ENCODE measurements at places on chromosomes 2 and 18. TPM values are rescaled to one million over a fixed set of nuclear protein-coding genes. Genes with fewer than 3 reads are reported as not detected.

GRCh38 chr2:241636182-241637017 lies 558 bp downstream of the THAP4 start:
- peak; percentile 60 for DNase-seq

Gene HAAO
- 0.33 TPM for total RNA-seq

GRCh38 chr2:195535911-195536522 lies 121.0 kb upstream of the SLC39A10 start:
- DNase-seq = peak; percentile 70

DNA sequence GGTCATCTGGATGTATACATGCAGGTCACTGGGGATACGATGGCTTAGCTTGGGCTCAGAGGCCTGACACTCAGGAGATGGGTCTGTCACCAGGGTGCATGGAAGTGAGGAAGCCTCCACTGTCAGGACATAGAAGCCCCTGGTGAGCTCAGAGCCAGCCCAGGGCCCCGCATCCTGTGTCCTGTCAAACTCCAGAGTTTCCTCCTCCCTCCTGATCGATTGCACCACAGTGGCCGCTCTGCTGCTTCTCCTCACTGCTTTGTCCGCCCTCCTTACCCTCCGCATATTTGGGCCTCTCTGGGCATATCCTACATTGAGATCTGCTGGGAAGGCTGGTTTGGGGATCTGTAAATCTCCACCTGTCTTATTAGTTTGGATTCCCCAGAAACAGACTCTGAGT lies 37.5 kb upstream of the ATG16L1 start:
- DNase-seq = no peak

Gene STK25
- total RNA-seq = 87.7 TPM

GRCh38 chr18:42310956-42311355 lies 355.9 kb downstream of the PIK3C3 start:
- DNase-seq = no peak

GRCh38 chr2:98548920-98549818 lies 59.1 kb downstream of the COA5 start:
- no peak for DNase-seq

DNA sequence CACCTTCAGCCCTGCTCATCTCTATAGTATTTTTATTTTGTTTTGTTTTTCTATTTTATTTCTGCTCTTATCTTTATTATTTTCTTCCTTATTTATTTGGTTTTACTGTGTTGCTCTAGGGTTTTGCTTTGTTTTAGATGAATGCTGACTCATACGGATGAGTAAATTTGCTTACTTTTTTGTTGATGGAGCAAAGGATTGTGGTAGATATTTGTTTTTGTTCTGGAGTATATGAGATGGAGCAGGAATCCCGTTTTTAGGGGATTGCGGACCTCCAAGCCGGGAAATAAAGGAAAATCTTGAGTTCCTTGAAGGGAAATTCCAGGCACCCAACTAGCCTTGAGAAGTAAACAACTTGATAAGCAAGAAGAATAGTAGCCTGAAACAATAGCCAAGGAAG lies 15.3 kb upstream of the COLEC12 start:
- no peak for DNase-seq

- no peak for DNase-seq
Observed at GRCh38 chr2:217402761-217403383, 543.0 kb upstream of the TNP1 start.

Gene EVX2
- not detected for total RNA-seq

DNA sequence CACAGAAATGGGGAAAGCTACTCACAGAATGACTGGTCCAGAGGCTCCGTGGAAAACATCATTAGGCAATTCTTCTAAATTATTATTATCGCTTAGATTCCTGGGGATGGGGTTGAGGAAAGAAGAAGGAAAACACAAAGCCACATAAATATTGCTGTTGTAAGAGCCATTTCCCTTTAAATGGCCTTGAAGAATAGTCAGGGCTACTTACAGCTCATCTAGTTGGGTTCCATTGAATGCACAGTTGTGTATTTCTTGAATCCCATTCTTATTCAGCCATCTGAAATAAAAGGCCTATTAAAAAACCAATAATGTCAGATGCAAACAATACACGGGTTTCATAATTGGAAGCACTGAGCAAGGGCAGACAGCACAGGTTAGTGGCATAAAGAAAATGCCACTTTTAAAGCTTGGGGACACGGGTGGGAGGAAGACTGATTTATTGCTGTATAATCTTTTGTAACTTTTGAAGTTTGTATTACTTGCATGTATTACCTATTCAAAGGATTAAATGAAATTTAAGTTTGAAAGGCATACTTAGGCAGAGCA lies 171.4 kb downstream of the FSHR start:
- DNase-seq = no peak

Gene SP5
- not detected for total RNA-seq

- DNase-seq = no peak
Observed at GRCh38 chr18:29071869-29072268, 894.9 kb upstream of the CDH2 start.

Gene DSC2
- total RNA-seq = 0.14 TPM

Gene EGR4
- total RNA-seq = 0.44 TPM

- no peak for DNase-seq
Observed at GRCh38 chr2:150378686-150379085, 108.8 kb downstream of the RND3 start.

DNA sequence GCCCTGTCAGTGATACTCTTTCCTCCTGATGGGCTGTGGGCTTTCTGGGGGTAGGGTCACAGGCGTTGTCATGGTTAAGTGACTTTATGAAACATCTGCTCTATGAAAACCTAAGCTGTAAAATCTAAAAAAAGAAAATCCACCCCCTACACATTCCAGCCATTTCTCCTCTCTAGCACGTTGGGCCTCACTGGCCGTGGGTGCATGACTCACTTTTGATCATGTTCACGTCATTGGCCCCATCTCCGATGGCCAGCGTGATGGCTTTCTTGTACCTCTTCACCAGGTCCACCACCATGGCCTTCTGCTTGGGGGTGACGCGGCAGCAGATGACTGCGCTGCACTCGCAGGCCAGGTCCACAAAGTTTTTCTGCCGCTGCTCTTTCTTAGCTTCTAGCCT lies 39.3 kb upstream of the NARS1 start:
- no peak for DNase-seq

- DNase-seq = no peak
Observed at GRCh38 chr2:140440815-140441214, 1660.6 kb upstream of the NXPH2 start.

DNA sequence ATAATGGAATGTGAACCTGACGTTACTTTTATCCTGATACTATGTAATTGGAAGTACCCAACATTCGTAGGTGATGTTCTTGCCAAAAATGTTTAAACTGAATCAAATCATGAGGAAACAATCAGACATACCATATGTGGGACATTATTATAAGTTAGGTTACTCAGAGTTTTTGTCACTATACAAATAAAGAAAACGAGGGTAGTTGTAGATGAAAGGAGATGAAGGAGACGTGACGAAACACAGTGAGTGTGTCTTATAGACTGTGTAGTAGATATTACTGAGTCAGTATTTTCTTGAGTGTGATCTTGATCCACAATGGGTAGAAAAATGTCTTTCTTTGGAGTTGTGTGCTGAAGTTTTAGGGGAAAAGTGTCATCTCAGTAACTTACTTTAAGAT lies 176.8 kb downstream of the ZNF407 start:
- no peak for DNase-seq

Gene CXCR2
- total RNA-seq = 0.31 TPM

DNA sequence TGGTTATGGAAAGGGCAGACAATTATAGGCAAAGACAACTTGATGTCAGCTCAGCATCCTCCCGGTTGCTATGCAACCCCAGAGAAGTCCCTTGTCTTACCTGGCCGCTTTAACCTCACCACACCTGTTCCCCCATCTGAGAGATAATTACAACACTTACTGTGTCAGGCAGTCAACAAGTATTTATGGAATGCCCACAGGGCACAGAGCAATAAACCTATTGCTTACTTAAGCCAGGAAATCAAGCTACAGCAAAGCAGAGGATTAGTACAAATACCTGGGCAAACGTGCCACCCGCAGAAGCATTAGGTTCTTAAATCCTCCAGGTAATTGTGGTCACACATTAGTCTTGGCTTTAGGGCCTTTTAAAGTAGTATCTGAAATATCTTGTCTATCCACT lies 320.4 kb upstream of the REV1 start:
- DNase-seq = no peak

Gene FAM110C
- 0.16 TPM for total RNA-seq

DNA sequence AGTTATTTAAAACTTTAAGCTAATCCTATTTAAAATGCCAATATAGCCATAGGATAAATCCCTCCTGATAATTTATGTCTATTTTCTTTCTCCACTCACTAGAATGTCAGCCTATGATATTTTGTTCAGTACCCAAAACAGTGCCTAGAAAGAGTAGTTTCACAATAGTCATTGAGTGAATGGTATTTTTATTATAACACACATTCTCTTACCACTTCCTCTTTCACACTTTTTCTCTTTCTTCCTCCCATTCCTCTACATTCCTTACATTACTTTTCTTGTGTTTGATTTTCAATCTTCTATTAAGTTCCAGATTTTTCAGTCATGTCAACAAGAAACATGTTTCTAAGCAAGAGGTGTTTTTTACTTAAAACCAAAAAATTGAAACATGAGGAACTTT lies 327.6 kb upstream of the UBE2E3 start:
- DNase-seq = no peak

- DNase-seq = no peak
Observed at GRCh38 chr18:10789180-10789579, 263.4 kb downstream of the NAPG start.

DNA sequence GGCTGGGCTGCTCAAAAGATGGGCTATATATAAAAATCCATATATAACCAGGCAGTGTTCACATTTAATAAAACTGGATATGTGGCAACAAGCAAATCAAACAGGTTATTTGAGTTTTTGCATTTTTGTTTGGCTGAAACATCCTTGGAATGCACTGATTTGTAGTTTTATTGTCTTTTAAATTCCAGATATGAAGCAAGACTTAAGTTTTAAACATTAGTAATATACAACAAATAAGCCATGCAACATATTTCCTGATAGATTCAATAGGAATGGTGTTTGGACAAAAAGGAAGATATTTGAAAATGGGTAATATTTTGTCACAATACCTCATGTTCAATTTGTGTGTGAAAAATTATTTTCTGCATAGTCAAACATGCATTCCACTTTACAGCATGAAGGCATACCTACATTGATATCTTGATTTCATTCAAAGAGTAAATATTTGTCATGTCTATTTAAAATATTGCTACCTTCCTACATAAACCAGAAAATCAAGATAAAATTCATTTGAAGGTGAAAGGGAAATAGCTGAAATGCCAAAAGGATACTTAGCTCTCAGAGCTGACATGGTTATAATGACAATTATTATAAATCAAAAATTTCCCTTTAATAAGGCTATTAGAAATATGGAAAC lies 132.3 kb upstream of the NETO1 start:
- no peak for DNase-seq

- DNase-seq = no peak
Observed at GRCh38 chr2:26978061-26978596, 7.7 kb downstream of the MAPRE3 start.

DNA sequence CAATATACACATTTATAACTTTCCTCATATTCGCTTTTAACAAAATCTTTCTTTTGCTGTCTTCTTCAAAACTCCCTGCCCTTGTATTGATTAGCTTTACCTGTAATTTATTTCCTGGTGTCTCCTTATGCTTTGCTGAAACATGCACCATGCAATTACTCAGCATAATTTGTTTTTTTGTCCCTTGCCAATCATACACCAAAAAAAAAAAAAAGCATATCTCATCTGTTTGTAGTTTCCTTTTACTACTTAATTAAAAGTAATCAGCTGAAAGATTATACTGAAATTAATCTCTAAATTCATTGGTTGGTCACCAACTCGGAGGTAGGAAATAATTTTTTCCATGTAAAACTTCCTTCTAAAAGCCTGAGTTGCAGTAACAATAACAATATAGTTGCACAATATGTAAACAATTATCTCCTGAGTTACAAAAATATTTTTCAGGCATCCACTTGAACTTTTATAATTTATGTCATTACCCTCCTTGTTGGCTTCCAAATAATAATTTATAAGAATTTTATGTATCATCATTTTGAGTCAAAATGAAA lies 53.0 kb upstream of the ROCK1 start:
- no peak for DNase-seq

DNA sequence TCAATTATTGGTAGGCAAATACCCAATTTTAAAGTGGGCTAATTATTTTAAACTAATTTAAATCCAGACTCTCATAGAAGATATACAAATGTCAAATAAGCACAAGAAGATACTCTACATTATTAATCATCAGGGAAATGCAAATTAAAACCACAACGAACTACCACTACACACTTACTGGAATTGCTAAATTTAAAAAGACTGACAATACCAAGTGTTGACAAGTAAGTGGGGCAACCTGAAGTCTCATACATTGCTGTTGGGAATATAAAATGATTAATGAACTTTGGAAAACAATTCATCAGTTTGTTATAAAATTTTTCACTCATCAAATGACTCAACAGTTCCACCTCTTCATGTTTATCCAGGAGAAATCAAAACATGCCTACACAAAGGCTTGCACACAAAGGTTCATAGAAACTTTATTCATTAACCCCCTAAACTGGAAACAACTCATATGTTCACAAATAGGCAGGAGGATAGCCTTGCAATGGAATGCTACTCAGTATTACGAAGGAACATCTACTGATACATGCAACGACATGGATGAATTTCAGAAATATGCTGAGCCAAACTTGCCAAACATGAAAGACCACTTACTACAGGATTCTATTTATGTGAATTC lies 120.8 kb downstream of the MCFD2 start:
- DNase-seq = no peak

- DNase-seq = no peak
Observed at GRCh38 chr2:148957023-148957422, 81.5 kb upstream of the LYPD6B start.

GRCh38 chr2:57598551-57598950 lies 448.1 kb upstream of the VRK2 start:
- no peak for DNase-seq

DNA sequence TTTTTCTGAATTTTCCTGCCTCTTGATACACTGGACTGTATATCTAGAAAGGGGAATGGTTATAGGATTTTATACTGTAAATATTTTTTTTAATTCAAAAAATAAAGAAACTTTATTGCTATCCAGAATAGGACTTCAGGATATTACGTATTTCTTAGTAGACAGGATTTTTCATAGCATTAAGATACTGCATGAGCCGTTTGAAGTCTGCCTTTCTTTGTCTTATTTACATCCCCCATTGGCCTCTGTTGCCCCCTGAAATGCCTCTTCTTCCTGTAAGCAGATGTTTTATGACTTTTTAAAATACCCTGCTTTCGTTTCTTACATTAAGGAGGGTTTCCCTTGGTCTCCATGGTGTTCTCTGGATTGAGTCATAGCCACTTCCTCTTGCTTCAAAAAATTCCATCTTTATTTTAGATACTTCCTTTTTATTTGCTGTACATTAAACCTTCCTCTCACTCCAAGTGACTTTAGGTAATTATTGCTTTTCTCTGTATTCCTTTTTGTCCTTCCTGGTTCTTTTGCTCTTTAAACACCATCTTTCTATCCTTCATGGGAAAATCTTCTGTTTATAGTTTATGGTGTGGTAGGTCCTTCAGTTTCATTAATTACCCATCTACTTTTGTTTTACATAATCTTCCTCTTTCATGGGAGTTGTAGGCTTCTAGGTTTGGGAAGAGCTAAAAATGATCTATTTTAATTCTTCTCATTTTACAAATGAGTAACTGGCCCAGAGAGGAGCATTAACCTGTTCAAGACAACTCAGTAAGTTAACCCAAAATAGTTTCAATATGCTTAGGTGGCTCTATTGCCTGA lies 72.6 kb downstream of the ZNF532 start:
- no peak for DNase-seq
